Stimulated activated CD8-positive, alpha-beta memory T cell treated with anti-CD3 and anti-CD28 coated beads, Interleukin-7, amount 100 ng/mL, for 1 hour (primary cell): ENCODE measurements at places on chromosomes 5 and 9.

DNA sequence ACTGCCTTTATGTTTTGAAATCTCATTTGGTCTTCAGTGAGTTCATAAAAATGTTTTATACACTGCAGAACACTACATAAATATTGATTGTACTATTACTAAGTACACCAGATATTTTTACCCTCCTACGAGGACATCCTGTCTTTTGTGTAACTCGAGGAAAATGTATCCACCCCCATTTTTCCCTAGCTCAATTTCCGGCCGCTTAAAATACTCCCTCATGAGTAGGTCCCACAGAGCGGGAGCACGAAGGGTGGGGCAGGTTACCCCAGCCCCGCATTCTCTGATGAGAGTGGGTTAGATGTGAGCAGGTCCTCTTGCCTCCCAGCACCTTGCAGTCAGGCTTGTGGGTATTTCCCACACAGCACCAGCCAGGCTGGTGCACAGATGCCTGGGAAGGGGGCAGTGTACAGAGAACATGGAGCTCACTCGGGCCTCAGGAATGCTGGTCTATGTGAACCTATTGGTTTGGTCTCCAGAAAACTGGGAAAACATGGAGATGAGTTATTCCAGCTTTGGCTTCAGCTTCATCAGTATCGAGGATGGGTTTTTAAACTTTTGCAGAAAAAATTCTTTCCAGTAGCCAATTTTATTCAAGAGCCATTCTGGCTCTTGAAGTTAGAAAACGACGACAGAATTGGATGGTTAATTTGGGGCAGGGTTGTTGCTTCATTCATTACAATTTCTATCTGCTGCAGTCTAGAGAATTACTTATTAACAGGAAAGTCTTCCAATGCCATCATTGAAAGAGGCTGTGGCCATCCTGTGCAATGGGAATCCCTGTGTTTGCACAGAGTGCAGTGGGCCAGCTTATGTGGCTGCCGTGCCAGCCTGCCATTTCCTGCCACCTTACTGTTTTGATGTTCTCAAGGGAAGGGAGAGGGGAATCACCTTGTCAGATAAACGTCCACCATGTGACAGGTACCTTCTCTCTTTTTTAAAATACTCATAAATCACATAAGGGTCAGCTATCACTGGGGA is 73.2 kb downstream of the WDR41 start:
- no peak for DNase-seq

- DNase-seq, result no peak
Observed at GRCh38 chr9:134331186-134332025, 5.2 kb downstream of the RXRA start.

DNA sequence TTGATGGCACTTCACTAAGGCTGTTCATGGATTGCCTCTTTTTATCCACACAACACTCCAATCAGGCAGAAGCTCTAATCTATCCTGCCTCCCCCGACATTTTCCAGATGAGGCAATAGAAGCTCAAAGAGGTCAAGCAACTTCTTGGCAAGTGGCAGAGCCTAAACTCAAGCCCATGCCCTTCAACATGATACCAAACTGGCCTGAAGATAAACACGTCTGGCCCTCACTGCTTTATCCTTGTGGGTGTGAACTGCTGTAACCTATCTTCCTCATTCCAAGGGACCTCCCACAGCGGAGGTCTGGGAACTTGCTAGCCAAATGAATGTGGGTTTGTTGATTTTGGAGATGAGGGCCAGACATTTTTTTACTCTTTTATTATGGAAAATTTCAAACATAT is 9.5 kb downstream of the SLC35A4 start:
- DNase-seq, result no peak

DNA sequence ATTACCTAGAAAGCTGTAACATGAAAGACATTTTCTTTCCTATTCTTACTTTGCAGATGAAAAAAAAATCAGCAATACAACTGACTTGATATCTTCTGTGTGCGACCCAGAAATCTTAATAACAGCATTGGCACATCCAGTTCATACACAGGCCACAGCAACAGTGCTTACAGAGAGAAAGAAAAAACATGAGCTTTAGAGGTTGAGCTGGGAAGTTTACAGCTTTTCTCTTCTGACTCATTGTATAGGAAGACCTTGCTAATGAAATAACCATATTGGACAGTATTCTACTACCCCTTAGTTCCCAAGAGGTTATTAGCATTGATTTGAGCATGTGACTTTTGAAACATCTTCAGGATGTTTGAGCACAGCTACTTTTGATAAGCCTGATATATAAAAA is 1033.4 kb upstream of the DMAC1 start:
- DNase-seq, result no peak

GRCh38 chr9:101419863-101420262 is 15.7 kb downstream of the ALDOB start:
- DNase-seq, result no peak

- no peak for DNase-seq
Observed at GRCh38 chr5:134439210-134439654, 27.6 kb upstream of the CDKN2AIPNL start.

GRCh38 chr9:108374626-108375025 is 481.2 kb downstream of the ACTL7B start:
- no peak for DNase-seq

DNA sequence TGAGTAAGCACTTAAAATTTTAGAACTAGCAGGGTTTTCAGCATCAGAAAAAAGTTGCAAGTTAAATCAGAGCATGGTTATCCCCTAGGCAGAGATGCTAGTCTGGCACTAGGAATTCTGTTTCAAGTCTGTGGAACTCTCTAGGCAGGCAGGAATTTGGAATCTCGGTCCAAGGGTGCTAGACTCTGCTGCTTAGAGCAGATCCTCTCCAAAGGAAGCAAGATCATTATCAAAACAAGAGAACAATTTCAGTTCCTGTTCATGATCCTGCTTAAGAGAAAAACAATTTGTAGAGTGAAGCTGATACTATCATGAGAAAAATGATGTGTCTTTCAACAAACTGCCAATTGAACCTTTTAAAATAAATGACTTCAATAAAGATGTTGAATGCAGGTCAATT is 420.7 kb downstream of the KIF4B start:
- no peak for DNase-seq

- no peak for DNase-seq
Observed at GRCh38 chr5:181235689-181236366, 7.9 kb downstream of the RACK1 start.

DNA sequence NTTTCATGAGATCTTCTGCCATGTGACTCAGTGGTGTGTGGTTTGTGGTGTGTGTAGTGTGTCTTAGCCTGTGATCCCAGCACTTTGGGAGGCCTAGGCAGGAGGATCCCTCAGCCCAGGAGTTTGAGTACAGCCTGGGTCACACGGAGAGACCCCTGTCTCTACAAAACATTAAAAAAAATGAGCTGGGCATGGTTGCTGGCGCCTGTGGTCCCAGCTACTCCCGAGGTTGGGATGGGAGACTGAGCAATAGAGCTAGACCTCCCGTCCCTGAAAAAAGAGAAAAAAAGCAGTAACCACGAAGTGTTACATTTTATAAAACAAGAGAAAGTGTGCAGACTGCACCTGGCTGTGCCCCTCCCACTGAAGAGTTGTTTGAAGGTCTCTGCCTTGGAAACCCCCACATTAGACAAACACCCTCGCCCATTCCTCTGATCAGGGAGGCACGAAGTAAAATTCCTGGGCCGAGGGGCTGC is 21.2 kb upstream of the RNU6ATAC start:
- no peak for DNase-seq

DNA sequence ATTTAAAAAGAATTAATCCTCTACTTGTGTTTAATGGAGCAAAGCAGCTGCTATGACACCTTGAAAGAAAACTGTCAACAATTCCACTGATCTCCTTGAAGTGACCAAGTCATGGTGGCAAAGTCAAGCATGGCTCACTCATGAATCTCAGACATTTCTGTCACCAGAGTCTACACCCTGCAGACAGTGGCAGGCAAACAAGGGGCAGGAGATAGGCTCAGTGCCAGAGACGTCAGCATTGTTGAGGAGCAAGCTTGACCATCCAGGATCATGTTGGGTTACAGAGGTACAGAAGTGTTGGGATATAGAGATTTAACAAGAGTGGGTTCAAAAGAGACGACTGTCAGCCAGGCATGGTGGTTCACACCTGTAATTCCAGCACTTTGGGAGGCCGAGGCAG is 16.1 kb upstream of the VPS13A start:
- DNase-seq, result no peak

DNA sequence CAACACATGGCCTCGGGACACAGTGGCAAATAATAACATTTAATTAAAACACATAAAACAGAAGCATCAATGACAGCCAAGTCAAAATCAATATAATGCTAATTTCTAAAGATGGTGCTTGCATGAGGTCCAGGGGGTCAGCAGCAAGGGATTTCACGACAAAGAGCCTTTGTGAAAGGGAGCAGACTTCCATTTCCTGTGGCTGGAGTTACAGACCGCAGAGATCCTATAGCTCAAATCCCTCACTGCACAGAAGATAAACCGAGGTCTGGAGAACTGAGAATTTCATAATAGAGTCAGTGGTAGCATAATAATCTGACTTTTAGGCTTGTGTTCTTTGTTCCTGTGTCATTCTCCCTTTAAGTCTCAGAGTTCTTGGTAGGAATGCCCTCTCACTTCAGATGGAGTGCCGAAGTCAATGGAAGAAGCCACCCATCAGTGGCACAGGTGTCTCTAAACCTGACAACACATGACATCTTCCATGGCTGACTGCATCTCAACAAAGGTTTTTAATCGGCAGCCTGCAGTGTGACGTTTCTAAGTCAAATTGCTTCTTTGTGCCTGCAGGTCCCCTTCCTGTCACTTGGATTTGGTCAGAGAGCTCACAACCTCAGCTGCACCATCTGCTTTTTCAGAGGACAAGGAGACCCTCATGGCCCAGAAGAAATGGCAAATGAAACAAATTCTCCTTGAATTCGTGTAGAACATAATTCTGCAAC is 67.4 kb downstream of the CARTPT start:
- DNase-seq, result no peak

- DNase-seq, result peak; percentile 53
Observed at GRCh38 chr9:133742849-133743444, 4.8 kb upstream of the SARDH start.

DNA sequence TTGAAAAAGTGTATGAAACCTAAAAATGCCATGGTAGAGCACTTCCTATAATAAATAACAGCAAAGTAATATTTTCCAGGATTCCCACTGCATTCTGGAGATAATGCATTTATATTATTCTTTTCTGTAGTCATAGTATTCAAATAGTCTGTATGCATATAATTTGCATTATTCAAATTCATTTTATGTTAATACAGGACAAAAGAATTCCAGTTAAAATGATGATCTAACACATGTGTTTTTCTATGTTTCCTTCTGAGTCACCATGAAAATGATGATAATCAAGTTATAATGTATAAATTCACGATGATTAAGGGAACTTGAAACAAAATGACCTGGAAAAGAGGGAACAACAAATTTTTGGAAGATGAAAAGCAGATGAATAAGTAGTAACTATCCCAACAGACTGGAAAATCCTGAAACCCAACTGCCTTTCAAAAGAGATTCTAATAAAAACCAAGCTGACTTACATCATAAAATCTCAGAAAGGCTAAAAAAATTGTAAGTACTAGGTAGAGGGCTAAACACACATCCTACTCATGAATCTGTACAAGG is 358.6 kb upstream of the PAPPA start:
- no peak for DNase-seq

GRCh38 chr5:132022737-132023136 is 11.3 kb upstream of the ACSL6 start:
- DNase-seq, result no peak

DNA sequence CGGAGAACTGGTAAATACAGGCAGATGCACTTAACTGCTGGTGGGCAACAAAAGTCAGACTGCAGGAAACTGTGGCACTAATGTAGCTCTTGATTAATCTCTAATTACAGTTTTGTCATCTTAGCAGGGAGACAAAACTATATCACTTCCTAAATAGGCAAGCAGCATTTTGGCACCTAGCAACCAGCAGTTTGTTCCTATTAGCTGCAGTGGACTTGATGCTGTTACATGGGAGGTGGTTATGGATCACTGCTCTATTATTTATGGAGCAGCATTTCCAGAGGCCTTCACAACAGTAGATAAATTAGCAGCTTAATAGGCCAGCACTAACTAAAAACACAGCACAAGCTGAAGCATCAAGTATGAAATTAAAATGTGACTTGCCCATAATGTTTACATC is 518.3 kb upstream of the ITGA1 start:
- DNase-seq, result no peak

DNA sequence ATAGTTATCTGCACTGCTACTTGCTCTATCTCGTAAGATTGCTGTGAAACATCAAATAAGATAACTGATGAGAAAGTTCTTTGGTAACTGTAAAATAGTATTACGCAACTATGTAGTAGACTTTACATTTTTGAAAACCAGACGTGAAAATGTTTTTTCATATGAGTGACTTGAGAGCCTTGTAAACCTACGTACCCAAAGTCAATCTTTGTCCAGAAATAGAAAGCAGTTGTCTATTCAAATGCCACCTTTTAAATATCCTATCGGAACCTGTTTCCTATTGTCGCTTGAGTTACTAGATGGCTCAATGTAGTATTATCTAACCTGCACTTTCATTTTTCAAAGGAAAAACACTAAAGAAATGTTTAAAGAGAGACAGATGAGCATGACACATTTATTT is 1.6 kb downstream of the FNIP1 start:
- no peak for DNase-seq

DNA sequence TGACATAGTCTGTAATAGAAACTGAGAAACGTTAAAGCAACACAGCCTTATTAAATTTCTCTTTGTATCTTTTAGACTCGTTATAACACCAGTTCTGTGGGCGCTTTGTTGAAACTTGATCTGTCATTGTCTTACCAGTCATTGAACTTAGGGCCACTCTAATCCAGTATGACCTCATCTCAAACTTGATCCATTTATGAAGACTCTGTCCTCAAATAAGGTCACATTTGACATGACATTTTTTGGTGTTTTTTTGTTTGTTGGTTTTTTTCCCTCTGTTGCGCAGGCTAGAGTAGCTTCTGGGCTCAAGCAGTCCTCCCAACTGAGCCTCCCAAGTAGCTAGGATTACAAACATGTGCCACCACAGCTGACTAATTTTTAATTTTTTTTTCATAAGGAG is 5.9 kb downstream of the APC start:
- DNase-seq, result no peak

- DNase-seq, result no peak
Observed at GRCh38 chr9:109538346-109538745, 40.2 kb upstream of the PTPN3 start.

GRCh38 chr5:96714951-96715451 is 52.8 kb downstream of the CAST start:
- DNase-seq, result no peak

DNA sequence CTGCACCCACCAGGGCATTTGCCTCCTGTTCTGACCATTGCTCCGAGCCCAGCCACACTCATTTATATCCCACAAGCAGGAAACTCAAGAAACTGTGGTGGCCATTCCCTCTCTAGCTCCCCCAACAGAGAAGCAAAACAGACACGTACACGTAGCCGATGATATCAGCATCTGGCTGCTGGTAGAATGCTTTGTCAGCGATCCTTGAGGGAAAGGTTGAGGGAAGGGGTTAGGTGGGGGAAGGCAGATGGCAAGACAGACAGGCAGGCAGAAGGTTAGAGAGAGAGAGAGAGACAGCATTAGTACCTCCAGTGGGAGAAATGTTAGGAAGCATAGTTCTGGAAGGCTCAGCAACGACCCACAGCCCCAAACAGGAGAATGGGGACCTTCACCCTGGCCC is 7.8 kb downstream of the HIGD2A start:
- no peak for DNase-seq
